ENCODE measurements at places on chromosomes 2 and 18. TPM values are rescaled to one million over a fixed set of nuclear protein-coding genes. Genes with fewer than 3 reads are reported as not detected.
A peak's percentile ranks its signal among the peaks of the same experiment; 100 is the strongest.

DNA sequence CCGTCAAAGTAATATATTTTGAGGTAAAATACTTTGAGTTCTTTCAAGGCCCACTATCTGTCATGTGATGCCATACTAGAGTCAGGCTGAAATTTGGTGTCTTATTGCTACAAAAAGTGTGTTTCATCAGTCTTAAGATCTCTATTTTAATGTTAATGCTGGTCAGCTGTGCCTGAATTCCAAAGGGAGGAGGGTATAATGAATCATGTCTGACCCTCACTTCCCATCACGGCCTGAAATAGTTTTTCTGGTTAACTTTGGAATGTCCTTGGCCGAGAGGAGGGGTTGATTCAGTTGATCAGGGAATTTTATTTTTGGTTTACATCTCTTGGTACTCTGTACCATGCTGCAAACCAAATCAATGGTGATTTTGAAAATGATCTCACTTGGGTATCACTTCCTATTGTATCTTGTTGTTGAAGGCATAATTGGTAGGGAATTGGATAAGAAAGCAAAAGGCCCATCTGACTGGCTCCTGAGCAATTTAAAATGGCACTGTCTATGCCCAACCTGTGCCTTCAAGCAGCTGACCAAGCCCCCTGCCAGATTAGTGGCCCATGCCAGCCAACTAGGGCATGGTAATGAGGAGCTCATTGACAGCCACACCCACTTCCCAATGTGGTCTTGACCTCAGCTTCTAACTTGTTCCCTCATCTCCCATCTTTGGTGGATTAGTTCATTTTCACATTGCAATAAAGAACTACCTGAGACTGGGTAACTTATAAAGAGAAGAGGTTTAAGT is 6.1 kb upstream of the SLC35F5 start:
- peak overlapping the region; percentile 89 for H3K27ac ChIP-seq
- no peaks in the 10 kb centered on the region for H3K27me3 ChIP-seq
- peaks cover 2% of the 10 kb centered on the region for H3K36me3 ChIP-seq
- peaks cover 54% of the 10 kb centered on the region for H3K4me1 ChIP-seq

DNA sequence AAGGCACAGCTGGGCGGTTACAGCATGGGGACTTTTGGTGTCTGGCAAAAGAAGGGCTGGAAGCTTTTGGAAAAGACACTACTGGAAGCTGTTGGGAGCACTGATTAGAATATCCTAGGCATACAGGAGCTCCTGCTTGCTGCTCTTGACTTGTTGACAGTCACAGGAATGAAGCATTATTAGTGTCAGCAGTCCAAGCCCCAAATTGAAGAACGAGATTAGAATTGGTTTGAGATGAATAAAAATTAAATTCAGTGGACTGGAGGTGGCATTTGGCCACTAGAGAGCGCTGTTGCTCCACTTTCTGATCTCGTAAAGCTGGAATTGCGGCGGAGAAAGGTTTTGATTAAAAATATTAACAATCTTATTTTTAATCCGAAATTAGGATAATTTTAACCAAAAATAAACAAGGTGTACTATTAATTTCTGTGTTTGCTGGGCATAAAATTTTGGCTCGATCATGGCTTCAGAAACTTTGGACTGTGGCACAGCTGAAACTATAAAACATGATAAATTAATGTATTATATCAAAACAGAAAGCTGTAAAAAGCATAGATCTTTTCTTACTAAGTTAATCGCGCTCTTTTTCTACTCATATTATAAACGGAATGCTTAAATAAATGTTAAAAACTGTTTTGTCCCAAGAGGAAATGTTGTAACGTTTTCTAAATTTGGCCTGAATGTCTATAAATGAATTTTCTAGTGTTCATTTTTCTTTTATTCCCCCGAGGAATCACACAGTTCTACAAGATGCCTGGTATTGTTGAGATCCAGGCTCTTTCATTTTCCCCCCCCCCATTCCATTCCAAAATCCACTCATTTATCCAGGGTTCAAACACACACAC is 2.4 kb upstream of the HOXD8 start:
- H3K27me3 ChIP-seq, result peaks cover 71% of the 10 kb centered on the region
- peaks cover 3% of the 10 kb centered on the region for H3K36me3 ChIP-seq
- DNase-seq, result no peak
- peaks cover 26% of the 10 kb centered on the region for H3K4me1 ChIP-seq
- no peak overlapping the region for H3K4me3 ChIP-seq
- H3K27ac ChIP-seq, result no peak overlapping the region

TEX44 gene
- not detected for total RNA-seq

ITM2C gene
- 114 TPM for total RNA-seq

LYG1 gene
- 0.99 TPM for total RNA-seq

NYAP2 gene
- not detected for total RNA-seq

Measured in chondrocyte (in vitro differentiated cells).